Activated CD4-positive, alpha-beta T cell treated with anti-CD3 and anti-CD28 coated beads for 24 hours (primary cell): ENCODE measurements at places on chromosomes 7 and 10.

- DNase-seq: no peak
These were observed 55.0 kb downstream of the KIAA1549 start for GRCh38 chr7:138926241-138926612.

DNA sequence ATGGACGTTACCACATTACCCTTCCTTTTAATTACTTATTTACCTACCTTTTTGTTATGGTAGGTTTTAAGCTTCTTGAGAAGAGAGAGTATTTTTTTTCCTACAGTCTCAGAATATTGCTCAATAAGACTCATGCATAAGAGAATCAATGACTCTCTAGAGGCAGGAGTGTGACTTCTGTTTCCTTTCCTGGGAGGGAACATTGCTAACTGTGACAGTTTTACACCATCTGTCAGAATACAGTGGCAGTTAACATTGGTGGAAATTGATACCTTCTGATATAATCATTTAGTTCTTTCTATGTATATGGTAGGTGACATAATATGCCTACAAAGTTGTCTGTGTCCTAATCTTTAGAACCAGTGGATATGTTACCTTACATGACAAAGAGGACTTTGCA, 348.7 kb upstream of the POT1 start:
- no peak for DNase-seq

GRCh38 chr10:58291538-58292174, 22.7 kb downstream of the CISD1 start:
- no peak for DNase-seq

DNA sequence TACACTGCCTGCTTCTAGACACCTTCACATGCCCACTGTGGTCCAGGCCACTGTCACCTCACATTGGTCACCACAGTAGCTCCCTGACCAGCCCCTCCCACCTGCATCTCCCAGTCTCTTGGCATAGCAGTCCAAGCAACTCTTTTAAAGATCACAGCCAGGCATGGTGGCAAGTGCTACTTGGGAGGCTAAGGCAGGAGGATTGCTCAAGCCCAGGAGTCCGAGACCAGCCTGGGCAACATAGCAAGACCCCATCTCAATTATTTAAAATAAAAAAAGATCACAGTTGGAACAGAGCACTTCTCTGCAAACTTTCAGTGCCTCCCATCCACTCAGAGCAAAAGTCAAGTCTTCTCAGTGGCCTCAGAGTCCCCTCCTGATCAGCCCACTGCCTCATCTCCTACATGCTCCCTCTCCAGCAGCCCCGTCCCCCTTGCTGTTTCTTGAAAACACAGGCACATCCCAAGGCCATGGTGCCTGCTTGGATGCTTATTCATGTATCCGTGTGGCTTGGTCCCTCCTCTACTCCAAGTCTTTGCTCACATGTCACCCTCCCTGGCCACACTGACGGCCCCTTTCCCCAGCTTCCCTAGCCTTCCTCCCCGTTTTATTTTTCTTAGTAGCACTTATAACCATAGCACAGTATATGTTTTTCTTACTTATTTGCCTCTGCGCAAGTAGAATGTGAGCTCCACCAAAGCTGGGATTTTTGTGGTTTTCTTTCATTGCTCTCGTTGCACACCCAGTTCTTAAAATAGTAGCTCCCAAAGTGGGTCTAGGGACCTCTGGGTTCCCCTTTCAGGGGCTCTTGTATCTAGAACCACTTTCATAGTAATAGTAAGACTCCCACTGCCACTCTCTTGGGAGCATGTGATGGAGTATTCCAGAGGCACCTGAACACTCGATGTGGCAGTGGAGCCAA, 19.5 kb downstream of the TSPAN15 start:
- no peak for DNase-seq

GRCh38 chr7:92645114-92646061, 55.2 kb upstream of the FAM133B start:
- no peak for DNase-seq

DNA sequence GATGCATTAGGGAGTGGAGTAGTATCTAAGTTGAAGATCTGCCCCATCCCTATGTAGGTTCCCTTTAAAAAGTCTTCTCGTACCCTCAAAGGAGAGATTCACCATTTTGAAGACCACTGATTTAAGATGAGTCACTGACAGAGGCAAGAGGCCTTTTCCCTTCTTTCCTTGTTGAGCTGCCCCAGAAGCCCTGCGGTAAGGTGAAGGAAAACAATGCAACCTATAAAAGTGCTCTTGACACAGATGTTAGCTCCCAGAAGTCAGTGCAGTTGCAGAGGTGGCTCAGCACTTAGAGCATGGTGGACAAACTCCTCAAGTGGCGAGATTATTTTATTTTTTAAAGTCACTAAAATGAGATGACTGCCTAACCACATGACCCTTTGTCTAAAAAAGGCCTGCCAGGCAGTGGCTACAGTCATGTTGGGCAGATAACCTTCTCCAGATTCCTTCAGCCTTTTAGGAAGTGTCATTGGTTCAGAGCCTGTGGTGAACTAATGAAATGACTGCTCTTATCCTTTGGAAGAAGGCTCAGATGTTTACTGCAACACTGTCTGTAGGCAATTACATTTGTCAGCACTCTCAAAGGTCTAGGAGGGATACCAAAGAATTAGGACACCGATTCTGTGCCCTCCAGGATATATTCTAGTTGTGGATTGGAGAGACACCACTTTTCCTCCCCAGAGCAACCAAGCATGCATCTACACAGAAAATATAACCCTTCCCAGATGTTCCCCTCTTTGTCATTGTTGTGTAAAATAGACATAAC, 88.7 kb downstream of the ARID5B start:
- DNase-seq: no peak

- no peak for DNase-seq
These were observed 162.5 kb downstream of the SNX10 start for GRCh38 chr7:26454180-26454579.

- DNase-seq: no peak
These were observed 19.1 kb downstream of the ZFAND4 start for GRCh38 chr10:45653454-45653853.

DNA sequence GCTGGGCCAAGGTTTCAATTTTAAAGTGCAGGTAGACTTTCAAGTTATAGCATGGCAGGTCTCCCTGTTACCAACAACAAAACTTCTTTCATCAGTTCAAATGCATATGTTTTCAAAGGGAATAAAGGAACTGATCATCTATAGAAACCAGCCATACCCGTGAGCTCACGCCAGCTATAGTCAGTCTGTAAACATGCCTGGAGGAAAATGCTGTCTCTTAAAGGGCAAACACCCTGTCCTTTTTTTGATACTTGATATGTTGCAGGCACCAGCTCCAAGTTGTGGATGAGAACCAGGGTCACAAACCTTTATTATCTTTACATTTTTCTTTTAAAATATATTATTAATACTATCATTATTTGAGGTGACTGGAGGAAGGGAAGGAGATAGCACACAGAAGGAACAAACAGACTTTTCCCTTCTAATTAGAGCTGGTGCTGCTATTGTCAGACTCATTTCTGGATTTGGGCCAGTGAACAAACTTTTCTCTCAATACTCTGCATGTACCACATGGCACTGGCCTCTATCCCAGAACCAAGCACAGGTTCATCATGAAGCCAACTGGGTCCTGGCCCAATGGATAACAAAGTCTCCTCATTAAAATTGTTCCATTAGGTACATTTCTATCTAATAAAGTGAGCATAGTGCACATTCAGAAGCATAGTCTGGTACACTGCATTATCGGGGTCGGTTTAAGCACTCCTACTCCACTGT, 1102.4 kb downstream of the SORCS3 start:
- no peak for DNase-seq
